ENCODE measurements at places on chromosomes 7 and 10.
A peak's percentile ranks its signal among the peaks of the same experiment; 100 is the strongest.

DNA sequence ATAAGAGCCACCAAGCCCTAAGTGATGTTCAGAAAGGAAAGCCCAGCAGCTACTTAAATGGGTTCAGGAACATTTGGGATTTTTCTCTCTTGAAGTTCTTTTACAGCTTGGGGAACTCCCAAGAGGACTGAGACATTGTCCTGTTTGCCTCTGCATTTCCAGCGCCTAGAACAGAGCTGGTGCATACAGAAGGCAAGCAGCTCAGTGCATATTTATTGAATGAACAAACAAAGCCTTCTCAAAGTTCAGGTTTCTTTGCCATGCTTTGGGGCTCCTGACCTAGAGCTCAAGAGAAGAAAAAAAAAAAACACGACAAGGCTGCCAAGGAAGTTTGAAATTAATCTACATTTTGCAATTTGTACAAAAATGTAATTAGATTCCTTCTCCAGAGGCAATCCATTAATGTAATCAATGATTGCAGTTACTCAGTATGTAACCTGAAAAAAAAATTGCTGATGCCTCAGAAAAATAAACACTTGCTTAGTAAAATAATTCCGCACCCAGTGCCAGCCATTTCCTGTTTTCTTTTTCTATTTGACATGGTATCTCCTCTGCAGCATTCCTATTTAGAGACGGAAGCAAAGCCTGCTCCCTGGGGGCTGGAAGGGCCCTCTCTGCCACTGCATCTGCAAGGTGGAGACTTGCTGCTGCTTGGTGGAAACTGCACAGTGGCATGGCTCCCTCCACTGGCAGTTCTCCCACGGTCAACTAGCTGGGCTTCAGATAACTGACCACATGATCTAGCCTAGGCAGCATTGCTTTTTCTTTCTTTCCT, 157.3 kb downstream of the TMEM178B start:
- no peak for DNase-seq

DNA sequence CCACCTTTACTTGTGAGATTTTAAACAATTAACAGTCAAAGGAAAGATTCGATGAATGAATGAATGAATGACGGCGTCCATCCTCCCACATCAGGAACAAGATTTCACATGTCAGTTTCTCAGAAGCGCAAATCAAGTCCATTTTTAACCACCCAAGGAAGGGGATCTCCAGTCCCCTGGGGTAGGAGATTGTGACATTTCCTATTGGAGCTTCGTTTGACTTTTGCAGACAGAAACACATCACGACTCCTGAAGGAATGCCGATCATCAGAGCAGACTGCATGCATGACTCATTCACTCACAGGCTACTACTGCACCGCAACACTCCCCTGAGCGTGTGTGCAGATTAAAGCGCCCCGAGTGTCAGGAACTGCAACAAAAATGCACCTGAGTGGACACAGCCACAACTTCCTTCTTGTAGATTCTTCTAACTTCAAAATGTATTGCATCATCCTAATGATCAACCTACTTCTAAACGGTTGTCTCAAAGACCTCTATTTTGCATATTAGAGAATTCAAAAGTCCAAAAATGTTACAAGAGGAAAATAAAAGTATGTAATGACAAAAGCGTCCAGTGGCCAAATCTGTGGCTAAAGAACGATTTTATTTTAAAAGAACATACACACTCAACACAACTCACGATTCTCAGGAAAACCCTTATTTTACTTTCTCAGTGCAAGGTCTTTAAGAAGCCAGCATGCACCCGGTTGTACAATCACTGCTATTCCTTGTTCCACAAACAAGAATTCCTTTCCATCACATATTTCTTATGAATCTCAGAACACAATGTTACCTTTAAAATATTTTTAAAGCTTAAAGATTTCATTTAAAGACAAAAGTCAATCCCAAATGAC, 172.6 kb downstream of the FAM107B start:
- DNase-seq = no peak

- DNase-seq = no peak
Measured at GRCh38 chr10:100129424-100129823, 47.8 kb upstream of the CPN1 start.

DNA sequence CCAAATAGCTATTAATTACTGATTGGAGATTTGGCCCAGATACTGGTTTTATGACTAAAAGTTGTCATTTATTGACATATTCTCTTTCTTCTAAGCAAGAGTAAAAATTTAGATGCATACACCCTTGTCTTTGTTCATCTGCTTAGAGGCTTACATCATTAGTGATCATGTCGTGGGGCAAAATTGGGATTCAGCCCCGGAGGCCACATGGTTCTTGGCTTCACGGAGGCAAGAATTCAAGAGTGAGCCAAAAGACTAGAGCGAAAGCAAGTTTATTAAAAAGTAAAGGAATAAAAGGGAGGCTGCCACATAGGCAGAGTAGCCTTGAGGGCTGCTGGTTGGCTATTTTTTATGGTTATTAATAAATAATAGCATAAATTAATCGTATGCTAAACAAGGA, 41.1 kb downstream of the MINPP1 start:
- DNase-seq = no peak

GRCh38 chr10:75208181-75208580, 2.4 kb upstream of the VDAC2 start:
- no peak for DNase-seq

DNA sequence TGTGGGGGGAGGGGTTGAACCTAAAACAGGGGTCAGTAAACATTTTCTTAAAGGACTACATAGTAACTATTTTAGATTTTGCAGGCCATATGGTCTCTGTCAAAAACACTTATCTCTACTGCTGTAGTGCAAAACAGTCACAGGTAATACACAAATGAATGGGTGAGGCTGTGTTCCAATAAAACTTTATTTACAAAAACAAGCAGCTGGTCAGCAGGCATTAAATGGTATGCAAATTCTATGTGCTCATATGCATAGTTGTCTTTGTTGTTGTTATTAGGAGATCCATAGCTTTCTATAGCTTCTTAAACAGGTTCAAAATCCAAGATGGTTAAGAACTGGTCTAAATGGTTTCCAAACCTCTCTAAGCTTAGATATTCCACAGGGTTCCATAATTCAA, 302.6 kb downstream of the RNLS start:
- no peak for DNase-seq

DNA sequence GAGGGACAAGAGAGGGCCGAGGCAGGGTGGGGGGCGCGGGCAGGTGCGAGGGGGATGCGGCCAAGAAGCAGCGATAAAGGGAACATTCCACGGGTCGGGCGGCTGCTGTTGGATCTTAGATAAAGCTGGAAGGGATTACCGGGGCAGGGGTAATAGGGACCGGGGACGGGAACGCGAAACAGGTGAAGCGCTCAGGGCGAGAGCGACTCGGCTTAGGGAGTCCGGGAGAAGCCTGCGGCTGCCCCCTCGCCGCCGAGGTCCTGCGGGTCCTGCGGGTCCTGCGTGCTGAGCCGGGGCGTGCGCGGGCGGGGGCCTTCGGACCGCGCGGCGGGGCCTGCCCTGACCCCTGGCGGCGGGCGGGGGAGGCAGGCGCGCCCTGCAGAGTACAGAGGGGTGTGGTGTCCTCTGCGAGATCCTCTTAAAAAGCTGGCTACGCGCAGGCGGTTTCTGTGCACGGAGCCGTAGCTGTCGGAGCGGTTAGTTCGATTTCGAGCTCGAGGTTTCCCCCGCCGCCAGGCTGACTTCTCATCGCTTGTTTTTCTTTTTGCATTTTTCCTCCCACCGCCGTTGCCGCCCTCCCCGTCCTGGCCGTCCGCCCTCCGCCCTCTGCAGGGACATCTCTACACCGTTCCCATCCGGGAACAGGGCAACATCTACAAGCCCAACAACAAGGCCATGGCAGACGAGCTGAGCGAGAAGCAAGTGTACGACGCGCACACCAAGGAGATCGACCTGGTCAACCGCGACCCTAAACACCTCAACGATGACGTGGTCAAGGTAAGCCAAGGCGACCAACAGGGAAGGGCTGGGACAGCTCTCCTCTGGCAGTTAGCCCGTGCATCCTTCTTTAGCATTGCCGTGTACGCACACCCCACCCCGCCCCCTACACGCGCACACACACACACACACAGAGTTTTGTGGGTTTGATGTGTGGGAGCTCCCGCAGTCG, 1.4 kb downstream of the CAV1 start:
- DNase-seq = peak; percentile 86

DNA sequence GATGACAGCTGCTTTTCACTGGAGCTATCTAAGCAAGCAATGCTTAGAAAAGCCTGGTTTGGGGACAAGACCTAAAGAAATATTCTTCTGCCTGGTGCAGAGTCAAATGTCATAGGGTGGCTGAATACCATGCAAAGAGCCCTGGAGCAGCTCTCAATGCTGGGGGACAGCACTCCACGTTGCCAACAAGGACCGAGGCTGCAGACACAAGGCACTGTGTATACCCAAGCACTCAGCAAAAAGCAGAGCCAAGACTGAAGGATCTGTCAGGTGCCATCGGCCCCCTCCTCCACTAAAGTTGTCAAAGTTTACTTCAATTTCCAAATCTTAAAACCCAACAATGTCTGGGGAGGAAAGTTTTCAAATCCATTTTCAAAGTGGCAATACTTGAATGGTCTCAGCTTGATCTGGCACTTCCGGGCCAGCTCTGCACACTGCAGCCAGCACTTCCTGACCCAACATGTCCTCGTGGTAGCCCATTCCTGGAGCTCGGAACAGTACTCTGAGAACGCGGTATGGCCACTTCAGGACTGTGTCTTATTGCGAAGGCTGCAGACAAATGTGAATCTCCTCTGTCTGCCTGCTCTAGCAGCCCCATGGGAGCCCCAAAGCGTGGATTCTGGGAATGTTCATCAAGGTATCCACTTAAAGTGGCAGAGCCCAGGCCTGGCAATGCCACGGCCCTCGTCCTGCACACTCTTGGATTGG, 191.8 kb downstream of the TNS3 start:
- peak; percentile 38 for DNase-seq

GRCh38 chr10:114664127-114664526, 6.1 kb upstream of the ABLIM1 start:
- no peak for DNase-seq

- DNase-seq = no peak
Measured at GRCh38 chr7:26930201-26930600, 65.8 kb upstream of the SKAP2 start.

- no peak for DNase-seq
Measured at GRCh38 chr10:113027574-113028455, 77.8 kb downstream of the TCF7L2 start.

DNA sequence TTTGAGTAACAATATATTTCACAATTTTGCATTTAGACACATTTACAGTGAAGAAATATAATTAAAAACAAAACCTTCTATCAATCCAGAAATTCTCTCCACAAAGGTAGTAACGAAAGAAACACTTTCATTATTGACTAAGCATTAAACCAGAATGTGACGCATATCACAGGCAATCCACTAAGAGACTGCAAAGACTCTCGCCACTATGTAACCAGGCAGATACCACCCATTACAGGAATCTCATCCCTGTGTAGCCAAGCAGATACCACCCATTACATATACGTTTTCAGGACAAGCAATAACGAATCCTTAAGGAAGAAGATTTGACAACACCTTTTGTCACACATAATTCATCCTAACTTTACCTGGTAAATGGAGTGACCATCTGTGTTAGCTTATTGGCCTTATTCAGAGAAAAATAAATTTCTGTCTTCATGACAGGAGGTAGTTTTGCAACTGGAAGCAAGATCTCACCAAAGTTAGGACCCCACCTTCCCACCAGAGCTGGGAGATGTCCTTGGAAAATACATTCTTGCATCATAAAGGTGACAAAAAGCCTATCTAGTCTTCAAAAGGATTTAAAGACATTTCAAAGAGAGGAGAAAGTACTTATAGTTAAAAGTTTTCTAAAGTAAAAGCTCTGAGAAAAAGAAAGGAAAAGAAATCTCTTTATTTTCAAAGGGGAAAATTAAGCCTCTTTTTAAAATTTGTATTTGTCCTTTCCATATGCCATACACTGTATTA, 30.8 kb downstream of the LRRC17 start:
- no peak for DNase-seq

DNA sequence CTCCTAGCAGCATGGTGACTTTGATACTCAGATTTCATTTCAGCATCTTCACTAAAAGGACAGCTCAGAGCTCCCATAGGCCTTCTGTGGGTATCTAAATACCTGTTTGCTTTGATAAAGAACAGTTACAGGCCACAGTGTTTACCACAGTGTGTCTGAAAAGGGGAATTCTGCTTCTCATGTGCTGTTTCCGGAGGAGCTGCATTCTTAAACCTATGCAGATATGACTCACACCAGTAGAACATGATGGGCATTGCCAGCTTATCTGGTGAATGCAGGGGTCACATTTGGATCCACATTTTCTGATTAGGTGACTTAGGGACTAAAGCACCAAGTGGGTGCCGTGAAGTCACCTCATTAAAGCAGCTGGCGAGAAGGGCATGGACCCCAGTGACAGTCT, 52.6 kb downstream of the TRRAP start:
- DNase-seq = no peak
